ENCODE measurements at places on chromosomes 6 and 20. TPM values are rescaled to one million over a fixed set of nuclear protein-coding genes. Genes with fewer than 3 reads are reported as not detected.

DNA sequence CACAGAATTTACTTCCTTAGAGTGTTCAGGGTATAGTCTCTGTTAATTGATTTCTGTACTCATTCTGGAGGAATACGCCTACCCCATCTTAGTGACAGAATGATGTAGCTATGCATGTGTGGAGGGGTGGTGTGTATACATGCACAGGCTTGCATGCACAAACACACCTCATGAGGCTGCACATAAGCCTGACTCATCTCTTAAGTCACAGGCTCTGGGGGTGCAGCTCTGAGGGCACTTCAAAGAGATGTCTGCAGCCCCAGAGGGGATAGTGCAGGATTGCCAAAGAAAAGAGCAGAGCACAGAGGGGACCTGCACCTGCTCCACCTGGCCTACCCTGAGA is 24.6 kb downstream of the TBX18 start:
- DNase-seq, result no peak

GRCh38 chr6:21163110-21163837 is 430.3 kb upstream of the SOX4 start:
- no peak for DNase-seq

DNA sequence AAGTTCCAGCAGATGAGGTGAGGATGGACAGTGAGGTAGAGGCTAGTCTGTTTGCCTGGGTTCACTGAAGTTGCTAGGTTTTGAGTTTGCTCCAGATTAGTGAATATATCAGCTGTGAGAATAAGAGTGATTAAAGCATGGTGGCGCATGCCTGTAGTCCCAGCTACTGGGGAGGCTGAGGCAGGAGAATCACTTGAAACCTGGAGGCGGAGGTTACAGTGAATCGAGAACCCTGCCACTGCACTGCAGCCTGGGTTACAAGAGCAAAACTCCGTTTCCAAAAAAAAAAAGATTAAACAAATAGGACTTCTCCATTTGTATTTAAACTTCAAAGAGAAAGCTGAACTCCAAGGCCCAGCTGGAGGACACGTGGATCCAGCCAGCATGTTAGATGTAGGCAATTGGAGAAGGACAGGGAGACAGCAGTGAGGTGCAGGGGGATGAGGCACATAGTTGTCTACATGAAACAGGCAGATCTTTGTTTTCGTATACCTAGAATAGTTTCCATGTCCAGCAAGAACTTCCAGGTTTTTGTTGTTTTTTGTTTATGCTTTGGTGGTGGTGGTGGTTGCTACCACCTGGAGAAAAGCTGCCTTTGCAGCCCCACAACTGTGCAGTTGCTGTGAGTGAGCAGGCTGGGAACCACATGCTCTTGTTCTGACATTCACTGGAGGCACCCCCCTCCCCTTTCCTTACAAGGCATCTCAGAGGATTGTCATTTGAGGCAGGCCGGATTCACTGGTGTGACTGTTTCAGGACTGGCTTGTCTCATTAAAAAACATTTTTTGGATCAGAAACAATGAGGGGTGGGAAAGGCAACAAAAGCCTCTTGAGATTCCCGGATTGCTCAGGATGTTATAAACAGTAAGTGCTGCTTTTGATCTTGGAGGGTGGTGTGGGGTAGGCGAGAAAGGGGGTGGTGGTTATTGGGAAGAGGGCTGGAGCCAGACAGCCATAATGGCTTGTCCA is 72.3 kb downstream of the JARID2 start:
- no peak for DNase-seq

- no peak for DNase-seq
Measured at GRCh38 chr6:70616728-70617260, 50.1 kb downstream of the SDHAF4 start.

Gene PSORS1C2
- not detected for total RNA-seq

Gene TGM3
- not detected for total RNA-seq

Measured in CD4-positive, alpha-beta memory T cell (primary cell).